Activated naive CD8-positive, alpha-beta T cell treated with anti-CD3 and anti-CD28 coated beads, Interleukin-2, amount 10 ng/mL, durations not matched to agents 7 days and 5 days (primary cell): ENCODE measurements at places on chromosomes 4 and X. TPM values are rescaled to one million over a fixed set of nuclear protein-coding genes. Genes with fewer than 3 reads are reported as not detected.

TMEM175 gene
- 38.2 TPM for total RNA-seq

DNA sequence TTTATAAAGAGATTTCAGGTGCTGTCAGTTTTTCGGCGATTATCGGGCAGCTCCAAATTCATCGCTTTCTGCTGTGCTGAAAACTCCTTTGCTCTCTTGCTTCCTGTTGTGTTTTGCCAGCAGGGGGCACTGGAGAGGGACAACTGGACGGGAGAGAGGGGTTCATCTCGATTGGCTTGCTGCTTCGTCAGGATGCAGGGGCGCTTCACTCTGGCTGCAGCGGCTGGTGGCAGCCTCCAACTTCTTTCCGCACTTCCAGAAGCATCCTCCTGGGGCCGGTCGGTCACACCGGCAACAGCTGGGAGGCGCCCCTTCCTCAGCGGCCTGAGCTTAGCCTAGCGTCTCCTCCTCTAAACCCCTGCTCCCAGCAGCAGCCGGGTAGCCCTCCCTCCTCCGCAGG lies 29.5 kb downstream of the MSL3 start:
- H3K27ac ChIP-seq: peak overlapping the region; percentile 30
- peak overlapping the region; percentile 71 for H3K4me3 ChIP-seq
- peaks cover 8% of the 10 kb centered on the region for H3K4me1 ChIP-seq
- peak; percentile 68 for DNase-seq
- H3K27me3 ChIP-seq: no peaks in the 10 kb centered on the region

FGD1 gene
- total RNA-seq: 0.06 TPM

GRCh38 chrX:318739-319578 lies at the start of gene GTPBP6:
GTPBP6 (minus strand) TSS chrX:318796; CDS start chrX:318787, 9 bp downstream.
- peak within 1 kb of the TSS; percentile 94 for H3K27ac ChIP-seq
- H3K27me3 ChIP-seq: no peaks in the 10 kb centered on the region
- H3K4me1 ChIP-seq: peaks cover 19% of the 10 kb centered on the region

DNA sequence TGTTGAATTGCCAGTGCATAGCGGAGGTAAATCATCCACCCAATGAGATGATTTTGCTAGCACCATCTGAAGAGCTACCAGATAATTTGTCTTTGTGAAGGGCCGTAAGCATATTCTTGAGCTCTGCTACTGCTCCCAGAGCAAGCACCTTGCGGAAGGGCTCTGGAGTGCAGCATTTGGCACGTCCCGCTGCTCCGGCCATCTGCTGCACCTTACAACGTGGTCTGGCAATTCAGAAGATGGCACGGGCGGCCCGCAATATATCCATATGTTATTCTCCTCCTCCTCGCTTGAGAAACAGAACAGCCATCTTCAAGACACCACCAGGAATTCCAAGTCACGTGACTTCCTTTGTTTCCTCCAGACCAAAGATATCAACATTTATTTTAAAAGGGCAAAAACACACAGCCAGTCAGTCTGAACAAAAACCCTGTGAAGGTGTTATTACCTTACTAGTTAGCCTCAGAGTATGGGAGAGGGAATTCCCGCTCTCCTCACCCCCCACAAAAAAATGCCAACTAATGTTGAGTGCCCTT lies 1095.7 kb upstream of the TENM3 start:
- no peaks in the 10 kb centered on the region for H3K4me1 ChIP-seq
- H3K4me3 ChIP-seq: no peak overlapping the region
- H3K27me3 ChIP-seq: no peaks in the 10 kb centered on the region

CTAG2 gene
- total RNA-seq: 17.1 TPM

- H3K4me3 ChIP-seq: peak overlapping the region; percentile 68
- peaks cover 68% of the 10 kb centered on the region for H3K27me3 ChIP-seq
- peaks cover 10% of the 10 kb centered on the region for H3K4me1 ChIP-seq
- no peaks in the 10 kb centered on the region for H3K36me3 ChIP-seq
Observed at GRCh38 chrX:119990556-119991004, 47.0 kb upstream of the NKAP start.
